ENCODE measurements at places on chromosomes 2 and 18. TPM values are rescaled to one million over a fixed set of nuclear protein-coding genes. Genes with fewer than 3 reads are reported as not detected.

DNA sequence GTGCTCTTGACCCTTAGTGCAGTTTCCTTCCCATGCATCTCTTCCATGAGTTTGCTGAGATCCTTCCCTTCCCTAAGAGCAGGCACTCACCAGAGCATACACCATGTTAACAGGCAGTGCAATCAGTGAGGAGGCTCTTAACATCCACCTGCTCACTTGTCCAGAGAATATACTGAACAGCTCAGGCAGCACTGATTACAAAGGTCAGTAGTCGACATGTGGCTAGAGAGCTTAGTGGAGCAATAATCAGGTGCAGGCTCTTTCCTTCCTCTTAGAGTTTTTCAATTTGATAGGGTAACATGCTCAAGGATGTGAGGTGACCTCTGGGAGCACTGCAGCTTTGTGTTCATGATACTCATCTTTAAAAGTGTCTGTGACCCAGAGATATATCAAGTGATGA is 144.1 kb upstream of the SETBP1 start:
- no peak for DNase-seq

GRCh38 chr18:6205706-6206105 is 209.0 kb downstream of the L3MBTL4 start:
- DNase-seq: no peak

GRCh38 chr2:241810307-241811200 is 1.6 kb downstream of the NEU4 start:
- no peak for DNase-seq

GRCh38 chr18:39724652-39725051 is 2159.1 kb upstream of the CELF4 start:
- no peak for DNase-seq

DNA sequence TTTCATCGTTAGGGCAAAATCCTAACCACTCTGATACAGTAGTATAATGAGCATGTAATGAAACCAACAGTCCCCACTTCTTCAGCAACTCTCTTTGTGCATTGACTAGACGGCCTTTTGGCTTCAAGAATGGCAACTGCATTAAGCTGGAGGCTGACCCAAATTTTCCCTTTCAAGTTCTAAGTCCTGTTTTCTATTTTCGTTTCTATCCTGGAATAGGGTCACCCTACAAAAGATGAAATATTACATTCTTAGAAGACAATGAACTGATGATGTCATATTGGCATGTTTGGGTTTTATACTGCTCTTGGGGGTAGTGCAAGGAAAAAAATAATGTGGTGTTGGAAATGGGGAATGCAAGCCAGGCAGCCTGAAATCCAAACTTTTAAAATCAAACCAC is 254.4 kb downstream of the ETAA1 start:
- DNase-seq: no peak

DNA sequence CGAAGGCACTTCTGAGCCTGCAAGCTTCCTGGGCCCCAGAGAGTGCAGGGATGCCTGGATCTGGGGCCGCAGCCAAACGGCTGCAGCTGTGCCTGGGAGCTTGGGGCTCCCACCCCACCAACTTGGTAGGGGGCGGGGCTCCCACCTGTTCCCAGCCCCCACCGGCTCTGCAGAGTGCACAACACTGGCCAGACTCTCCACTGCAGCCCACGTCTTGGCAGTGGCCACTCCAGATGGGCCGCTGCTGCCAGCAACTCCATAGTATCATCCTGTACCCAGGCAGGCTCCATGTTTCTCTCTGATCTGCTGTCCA is 9.9 kb downstream of the DYSF start:
- DNase-seq: peak; percentile 43

DNA sequence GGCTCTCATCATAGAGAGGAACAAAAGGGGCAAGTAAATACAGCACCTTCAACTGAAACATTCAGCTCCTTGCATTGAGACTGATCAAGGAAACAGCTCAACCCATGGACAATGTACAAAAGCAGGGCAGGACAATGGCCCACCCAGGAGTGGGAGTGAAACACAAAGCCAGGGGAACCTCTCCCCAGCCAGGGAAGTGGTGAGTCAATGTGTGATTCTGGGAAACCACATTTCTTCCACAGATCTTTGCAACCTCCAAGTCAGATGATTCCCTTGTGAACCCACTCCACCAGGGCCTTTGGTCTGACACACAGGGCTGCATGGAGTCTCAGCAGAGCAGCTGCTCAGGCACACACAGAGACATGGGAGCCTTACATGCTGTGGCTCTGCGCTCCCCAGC is 294.5 kb downstream of the NR4A2 start:
- DNase-seq: no peak

DNA sequence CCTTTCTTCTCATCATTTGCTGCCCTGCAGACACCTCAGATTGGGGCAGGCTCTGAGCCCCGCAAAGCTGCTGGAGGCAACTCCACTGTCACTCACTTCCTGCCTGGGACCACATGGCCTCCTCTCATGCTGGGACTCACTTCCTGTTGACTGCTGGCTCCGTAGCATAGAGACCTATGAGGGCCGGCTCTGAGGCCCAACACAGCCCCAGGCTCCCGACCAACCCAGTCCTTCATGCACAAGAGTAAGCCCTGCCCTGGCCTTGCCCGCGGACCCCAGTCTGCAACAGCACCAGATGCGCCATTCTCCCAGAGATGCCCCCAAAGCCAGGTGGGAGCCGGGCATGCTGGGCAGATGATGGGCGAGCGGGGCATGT is 55.7 kb downstream of the DNMT3A start:
- DNase-seq: no peak

GRCh38 chr18:45355944-45356520 is 259.2 kb upstream of the SLC14A2 start:
- DNase-seq: no peak

GRCh38 chr2:212156088-212156487 is 382.5 kb downstream of the ERBB4 start:
- no peak for DNase-seq

DNA sequence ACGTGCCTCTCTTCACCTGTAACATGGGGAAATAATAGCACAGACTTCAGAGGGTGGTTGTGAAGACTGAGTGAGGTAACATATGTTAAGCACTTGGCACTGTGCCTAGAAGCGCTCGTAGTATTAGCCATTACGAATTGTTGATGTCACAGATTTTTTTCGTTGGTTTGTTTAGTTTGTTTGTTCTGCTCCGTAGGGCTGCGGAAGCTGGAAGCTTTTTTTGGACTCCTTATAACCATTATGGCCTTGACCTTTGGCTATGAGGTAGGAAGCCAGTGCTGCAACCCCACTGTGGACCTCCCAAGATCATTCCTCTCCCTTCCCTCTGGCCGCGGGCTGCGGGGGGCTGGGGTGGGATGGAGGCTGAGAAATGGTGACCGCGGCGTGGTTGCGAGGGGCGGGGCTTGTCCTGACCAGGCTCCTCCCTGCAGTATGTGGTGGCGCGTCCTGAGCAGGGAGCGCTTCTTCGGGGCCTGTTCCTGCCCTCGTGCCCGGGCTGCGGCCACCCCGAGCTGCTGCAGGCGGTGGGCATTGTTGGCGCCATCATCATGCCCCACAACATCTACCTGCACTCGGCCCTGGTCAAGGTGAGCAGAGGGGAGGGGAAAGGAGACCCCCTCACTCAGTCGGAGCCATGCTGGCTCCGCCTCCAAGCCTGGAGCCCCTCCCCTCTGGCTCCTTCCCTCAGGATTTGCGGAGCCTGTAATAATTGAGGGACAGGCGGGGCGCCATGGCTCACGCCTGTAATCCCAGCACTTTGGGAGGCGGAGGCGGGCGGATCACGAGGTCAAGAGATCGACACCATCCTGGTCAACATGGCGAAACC is 5.5 kb downstream of the SLC11A1 start:
- DNase-seq: peak; percentile 76

DNA sequence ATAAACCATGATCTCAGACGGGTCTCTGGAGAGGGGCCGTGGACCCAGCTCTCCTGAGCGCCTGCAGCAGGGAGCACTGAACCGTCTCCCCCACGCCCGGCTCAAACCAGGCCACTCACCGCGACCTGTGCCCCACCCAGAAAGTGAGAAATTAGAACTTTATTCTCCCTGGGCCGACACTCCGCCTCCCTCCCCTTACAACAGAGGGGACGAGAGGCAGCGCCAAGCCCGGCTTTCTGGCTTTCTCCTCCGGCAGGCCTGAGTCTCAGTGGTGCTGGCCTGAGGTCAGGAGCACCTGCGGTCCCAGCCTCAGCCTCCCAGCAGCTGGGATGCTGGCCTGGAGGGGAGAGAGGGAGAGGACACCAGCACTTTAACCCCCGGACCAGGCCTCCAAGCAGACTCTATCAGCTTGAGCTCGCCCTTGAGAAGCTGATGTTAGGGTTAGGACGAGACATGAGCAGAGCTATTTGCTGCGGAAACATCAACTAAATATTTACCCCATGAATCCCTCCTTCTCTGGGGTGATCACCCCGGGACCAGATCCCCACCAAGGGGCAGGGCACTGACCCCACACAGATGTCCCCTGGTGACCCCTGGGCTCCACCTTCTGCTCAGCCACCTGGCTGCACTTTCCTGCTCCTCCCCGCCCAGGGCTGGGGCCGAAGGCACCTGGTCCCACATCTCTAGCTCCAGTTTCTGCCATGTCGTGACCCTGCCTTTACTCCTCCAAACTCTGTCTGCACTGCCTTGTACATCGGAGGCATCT is 856.3 kb upstream of the SALL3 start:
- DNase-seq: no peak

DNA sequence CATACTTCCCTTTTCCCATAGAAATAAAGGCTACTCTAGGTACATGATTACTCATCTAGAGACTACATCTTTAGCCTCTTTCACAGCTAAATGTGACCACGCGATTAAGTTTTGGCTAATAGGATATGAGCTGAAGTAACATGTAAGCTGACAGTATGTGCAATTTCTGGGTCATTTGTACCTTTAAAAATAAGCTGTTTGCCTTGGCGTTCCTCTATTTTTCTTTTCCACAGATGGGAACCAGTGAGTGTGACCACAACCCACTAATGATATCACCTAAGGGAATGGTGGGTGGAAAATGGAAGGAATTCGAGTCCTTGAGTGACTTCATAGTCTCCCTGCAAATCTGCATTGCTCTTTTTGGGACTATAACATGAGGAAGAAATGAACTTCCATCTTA is 11.7 kb upstream of the NABP1 start:
- DNase-seq: no peak

GRCh38 chr18:59359576-59359952 is 499 bp upstream of the LMAN1 start:
- no peak for DNase-seq

DNA sequence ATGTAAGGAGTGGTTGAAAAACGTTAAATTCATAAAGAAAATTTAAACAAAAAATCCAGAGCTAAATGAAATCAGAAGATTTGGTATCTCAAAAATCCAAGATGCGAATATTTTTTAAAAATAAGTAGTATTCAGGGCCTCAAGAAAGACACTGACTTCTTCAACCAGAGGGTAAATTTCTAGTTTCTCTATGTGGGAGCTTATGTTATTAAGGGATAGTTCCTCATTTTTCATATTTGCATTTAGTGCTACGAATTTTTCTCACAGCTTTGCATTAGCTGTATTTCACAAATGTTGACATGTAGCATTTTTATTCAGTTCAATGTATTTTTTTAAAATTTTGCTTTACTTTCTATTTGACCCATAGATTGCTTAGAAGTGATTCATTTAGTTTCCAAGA is 454.7 kb downstream of the CBLN2 start:
- no peak for DNase-seq

DNA sequence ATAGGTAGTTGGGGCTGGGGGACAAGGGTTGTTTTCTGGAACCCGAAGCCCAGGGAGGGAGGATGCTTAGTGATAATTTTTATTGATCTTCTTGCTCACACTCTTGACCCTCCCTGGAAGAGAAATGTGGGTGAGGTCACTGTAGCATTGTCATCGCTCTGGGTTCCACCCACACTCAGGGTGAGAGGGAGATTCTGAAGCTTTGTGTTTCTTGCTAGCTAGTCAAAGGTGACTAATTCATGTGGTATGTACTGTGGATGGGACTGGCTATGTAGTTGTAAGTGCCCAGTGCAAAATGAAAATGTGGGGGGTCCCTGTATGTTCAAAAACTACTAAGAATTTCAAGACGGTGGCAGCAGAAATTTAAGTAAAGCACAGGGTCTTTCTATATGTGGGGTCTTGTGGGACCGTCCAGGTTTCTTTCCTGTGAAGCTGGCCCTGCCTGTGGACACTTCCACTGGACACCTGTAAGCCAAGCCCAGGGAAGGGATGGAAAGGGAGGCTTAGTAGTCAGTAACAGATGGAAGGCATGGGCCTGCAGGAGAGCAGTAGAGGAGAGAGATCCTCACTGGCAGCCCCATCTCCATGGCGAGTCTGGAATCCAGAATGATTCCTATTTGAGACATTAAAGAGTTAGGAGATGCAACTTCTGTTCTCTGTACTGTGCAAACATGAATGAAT is 35.0 kb downstream of the TSN start:
- DNase-seq: peak; percentile 41

DNA sequence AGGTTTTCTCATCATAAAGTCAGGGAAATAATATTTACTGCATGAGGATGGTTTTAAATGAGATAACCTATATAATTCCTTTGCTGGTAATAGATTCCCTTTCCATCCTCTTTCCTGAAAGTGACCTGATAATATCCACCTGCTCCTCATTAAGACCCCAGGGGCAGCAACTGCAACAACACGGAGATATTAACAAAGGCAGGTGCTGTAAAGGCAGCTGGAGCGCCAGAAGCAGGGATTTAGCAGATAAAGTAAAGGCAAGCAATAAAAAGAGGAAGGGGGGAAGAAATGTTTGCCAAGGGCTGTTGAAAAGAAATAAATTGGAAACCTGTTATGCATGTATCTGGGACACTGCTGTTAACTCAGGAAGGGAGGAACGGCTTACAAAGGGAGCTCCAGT is 472.6 kb upstream of the KLHL29 start:
- peak; percentile 41 for DNase-seq

GRCh38 chr2:98698896-98699295 is 32.0 kb downstream of the MGAT4A start:
- no peak for DNase-seq

The SERPINB10 gene
- total RNA-seq: not detected

The TEX44 gene
- not detected for total RNA-seq

The GFPT1 gene
- 54.5 TPM for total RNA-seq

The SCYGR4 gene
- not detected for total RNA-seq

The CRYGC gene
- total RNA-seq: not detected

The IL1A gene
- not detected for total RNA-seq

The CASP10 gene
- total RNA-seq: 1.0 TPM

The MC4R gene
- total RNA-seq: not detected

The NYAP2 gene
- total RNA-seq: 0.69 TPM

All from SJCRH30 (cell line).